Stomach (tissue), 19 donors: ENCODE measurements at places on chromosomes 5 and 9.
A peak's percentile ranks its signal among the peaks of the same experiment; 100 is the strongest.

GRCh38 chr5:144393641-144394435 lies 223.2 kb downstream of the KCTD16 start:
- no peak for DNase-seq

- no peak for DNase-seq
Observed at GRCh38 chr9:127194881-127195713, 69.5 kb upstream of the GARNL3 start.

DNA sequence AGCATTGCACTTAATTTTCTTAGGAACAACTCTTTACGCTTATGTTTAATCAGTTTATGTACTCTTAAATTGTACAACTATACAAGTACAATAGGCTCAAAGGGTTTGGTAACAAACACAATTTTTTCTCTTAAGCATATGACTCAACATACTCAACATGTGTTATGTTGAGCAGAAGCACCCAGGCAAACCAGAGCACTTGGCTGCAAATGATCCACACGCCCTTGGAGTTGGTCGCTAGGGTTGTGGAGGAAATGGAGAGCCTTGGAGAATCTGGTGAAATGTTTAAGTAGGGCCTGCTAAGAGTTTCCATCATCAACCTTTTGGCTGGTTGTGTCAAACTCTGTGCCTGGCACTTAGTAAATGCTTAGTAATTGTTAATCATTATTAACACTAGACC lies 25.1 kb upstream of the MIER3 start:
- no peak for DNase-seq

DNA sequence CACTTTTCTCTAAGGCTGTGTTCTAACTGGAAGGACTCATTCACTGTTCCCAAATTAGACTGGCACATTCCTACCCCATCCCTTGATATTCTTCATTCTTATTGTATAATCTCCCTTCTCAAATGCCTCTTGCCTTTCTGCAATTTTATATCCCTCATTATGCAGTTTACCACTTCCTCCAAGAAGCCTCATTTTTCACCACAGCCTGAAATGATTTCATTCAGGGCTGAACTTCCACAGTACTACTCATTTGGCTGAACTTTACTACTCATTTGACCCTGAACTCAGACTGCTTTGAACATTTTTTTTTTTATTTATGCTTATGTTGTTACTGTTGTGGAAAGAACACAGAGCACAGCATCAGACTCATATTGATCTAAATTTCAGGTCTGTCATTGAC lies 32.7 kb downstream of the GRIA1 start:
- DNase-seq = no peak

- no peak for DNase-seq
Observed at GRCh38 chr9:124708074-124708473, 63.0 kb downstream of the NR6A1 start.

GRCh38 chr5:149140197-149141002 lies 893 bp upstream of the ABLIM3 start:
- DNase-seq = no peak

DNA sequence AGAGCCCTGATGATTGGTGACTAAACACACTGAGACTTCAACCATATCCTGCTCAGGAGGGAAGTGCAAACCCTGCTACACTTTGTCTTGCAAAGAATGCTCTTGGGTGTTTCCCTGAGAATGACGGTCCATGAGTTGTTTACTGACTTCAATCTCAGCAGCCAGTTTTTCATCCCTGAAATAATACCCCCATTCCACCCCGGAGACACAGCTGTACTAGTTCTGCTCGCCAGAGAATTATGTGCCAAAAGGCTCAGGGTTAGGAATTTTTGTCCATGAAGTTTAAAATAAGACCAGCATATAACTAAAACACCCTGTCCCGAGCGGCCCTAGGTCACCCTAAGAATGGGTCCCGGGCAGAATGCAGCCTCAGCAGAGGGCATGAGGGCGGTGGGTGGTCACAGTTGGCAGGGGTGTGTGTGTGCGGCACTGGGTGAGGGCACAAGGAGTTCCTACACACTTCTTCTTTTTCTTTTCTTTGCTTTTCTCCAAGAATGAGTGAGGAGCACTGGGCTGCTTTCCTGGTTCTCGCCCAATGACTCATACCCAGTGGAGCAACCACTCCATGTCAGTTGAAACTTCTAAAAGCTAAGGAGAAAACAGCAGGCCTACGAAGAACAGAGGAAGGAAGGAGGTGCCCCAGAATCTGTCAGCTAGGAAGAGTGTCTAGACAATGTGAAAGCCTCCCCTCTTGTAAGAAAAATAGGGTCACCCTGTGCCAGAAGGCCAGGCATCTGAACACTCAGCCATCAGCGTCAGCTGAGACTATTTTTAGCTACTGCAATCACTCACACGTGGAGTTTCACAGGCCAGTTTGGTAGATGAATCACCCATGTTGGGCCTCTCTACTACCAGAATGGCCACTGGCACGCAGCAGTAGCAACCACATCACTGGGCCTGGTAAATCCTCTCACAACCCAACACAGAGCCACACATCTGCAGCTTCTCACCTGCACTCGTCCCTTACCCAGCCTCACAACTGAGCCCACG lies 105.9 kb downstream of the DPYSL3 start:
- DNase-seq = no peak

DNA sequence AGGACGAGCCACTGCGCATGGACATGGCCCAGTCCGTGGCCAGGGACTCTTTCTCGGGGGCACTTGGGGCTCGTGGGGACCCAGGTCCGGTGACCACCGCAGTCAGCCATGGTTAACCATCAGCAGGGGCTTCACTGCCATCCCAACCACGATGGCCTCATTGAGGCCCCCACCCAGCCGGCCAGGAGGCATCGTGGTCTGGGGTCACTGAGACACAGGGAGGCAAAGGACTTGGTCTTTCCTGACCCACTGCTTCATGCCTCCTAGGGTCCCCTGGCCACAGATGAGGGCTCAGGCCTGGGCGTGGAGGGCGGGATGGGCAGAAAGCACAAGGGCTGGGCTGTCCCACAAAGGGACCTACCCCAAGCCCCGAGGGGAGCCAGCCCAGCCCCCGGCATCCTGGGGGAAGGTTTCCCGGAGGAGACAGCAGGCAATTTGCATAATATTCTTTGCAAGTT lies 6.6 kb downstream of the NACC2 start:
- no peak for DNase-seq

GRCh38 chr9:72443855-72444254 lies 77.6 kb upstream of the TMC1 start:
- no peak for DNase-seq

DNA sequence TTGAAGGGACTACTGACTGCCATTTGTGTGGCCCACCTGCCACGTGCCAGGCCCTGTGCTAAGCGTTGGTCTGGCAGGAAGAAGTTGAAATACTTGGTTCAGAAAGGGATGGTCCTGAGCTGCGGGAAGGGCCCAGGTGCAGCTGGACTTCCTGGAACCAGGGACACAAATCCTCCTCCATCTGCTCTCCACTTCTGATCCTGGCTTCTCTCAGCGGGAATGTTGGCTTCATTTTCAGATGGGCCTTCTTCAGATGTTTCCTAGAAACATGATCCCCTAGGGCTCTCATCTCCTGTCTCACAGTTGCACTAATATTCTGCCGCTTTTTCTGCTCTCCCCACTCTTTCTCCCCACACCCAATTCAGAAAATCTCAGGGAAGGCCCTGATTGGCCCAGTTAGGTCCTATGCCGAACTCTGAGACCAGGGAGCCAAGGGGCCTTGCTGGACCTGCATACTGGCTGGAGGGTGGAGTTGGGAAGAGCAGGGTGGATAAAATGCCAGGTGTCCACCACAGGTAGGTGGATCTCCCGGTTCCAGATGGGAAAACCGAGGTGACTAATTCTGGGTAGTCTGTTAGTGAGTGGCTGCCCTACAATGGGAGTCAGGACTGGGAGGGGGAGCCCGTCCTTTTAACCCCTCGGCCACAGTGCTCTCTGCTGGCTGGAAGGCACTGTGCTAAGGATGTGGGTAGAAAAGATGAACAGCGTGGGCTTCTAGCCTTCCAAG lies 19.4 kb downstream of the PSAT1 start:
- DNase-seq = no peak

- no peak for DNase-seq
Observed at GRCh38 chr9:69822116-69822750, 1.6 kb downstream of the CFAP95 start.

DNA sequence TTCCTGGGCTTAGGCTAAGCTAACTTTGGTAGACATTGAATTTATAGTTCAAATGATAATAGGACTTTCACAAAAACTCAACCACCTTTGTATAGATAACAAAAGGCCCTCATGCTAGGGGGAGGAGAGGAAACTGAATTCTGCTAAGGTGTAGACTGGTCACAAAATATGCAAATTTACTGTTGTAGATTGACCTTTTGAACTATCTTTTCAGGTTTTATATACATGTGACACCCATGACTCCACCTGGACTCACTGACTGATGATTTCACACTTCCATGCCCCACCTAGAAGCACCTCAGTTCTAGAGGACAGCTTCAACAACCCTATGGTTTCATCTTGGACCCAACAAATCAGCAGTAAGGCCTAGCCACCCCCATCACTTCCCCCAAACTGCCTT lies 165.7 kb downstream of the CEMIP2 start:
- DNase-seq = no peak

DNA sequence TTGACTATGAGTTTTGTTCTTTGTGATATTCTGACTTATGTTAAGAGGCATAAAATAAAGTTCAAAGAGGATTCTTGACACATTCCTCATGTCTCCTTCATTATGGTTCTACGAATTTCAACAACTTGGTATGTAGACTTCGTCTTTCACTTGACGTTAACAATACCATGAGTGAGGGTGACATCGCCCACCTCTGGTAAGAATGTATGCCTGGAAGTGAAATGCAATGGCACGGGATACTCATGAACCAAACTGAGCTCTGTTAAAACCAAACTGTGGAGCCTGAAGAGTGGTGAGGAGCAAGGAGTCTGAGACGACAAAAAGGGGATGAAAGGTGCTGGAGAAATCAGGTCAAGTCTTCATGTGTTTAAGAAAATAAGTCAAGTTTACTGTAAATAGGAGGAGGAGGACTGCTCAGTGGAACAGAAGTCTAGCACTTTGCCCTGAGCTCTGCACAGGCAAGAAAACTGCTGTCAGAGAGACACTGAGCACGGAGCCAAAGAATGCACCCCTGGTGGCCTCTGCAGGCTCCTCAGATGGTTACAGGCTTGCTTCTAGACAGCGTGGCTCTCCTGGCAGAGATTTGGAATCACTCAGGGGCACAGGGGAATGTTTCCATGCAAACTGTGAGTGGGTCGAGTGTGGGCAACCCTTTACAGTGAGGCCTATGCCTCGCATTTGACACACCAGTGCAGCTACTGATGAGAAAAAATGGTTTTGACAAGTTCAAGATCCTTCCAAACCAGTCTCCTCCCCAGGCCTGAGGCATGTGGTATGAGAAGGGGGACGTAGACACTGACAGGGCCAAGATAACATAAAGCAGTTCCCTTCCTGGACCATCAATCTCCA lies 470.1 kb downstream of the IRX1 start:
- peak; percentile 66 for DNase-seq

- no peak for DNase-seq
Observed at GRCh38 chr5:1410156-1411014, 34.9 kb downstream of the SLC6A3 start.

- peak; percentile 95 for DNase-seq
Observed at GRCh38 chr5:139637438-139638089, 10.6 kb upstream of the CXXC5 start.

DNA sequence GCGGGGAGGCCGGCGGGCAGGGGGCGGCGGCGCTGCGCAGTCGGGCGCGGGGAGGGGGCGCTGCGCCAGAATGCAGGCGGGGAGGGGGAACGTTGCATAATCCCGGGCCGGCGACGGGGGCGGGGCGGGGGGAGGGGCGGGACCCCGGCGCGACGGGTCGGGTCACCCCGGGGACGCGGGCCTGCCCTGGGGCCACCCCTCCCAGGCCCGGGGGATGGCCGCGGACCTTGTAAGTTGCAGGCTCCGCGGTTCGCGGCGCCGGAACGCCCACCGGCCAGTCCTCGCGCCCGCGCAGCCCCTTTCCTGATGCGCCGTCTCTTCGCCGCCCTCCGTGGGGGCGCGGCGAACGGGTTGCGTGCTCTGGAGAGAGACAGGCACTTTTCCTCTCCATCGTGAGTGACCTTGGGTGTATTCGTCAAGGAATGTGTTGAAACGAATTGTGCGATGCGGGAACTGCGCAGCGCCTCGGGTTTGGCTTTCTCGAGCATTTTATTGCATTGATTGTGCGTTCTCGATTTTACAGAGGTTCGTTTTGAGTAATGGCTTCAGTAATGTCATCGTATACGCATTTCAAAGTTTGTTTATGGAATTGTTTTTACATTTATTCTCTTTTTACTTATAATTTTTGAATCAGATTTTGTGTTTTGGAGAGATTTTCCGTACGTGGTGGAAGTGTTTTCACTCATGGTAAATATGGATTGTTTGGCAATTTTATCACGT lies 802 bp downstream of the SPIN1 start:
- peak; percentile 38 for DNase-seq

- DNase-seq = no peak
Observed at GRCh38 chr5:39073767-39074016, 507 bp downstream of the RICTOR start.

- peak; percentile 87 for DNase-seq
Observed at GRCh38 chr9:107750741-107751566, 261.4 kb upstream of the KLF4 start.

GRCh38 chr9:130523921-130524320 lies 55.5 kb upstream of the FUBP3 start:
- no peak for DNase-seq

GRCh38 chr9:34332076-34332964 lies 3.0 kb downstream of the NUDT2 start:
- DNase-seq = peak; percentile 77

- DNase-seq = peak; percentile 76
Observed at GRCh38 chr9:130073373-130073772, 19.7 kb downstream of the GPR107 start.

- peak; percentile 68 for DNase-seq
Observed at GRCh38 chr9:93132946-93133680, 938 bp downstream of the NINJ1 start.

DNA sequence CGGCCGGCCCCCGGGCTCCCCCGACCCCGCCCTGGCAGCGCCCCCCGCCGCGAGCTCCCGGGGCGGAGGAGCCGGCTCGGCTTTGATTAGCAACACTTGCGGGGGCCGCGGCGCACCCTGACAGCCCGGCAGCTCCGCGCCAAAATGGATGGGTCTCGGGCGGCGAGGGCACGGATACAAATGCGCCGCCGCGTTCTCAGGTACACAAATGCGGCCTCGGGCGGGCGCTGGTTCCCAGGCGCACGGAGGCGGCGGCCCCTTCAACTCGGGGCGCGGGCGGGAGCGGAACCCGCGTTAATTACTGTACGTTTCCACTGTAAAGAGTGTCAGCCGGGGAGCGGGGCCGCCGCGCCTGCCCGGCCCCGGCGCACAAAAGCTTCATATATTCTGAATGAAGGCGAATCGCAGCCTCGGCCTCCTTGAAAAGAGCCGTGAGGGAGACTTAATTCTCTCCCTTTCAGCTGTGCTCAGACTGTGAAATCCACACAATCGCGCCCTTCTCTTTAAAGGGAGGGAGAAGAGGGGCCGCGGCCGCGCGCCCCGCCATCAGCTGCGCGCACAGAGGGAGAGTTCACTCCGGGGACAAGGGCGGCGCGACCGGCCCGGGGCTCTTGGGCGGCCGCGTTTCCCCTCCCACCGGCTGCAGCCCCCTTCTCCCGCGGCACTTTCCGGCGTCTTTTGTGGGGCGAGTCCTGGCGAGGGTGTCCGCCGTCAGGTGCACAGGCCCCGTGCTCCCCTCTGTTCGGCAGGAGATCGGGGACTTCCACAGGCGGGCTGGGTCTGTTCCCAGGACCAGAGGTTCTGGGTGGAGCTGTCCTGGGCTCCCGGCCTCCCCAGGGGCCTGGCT lies 27.0 kb downstream of the MSX2 start:
- DNase-seq = peak; percentile 70
